ENCODE measurements at places on chromosomes 12 and 14. TPM values are rescaled to one million over a fixed set of nuclear protein-coding genes. Genes with fewer than 3 reads are reported as not detected.

Gene OLR1
- not detected for total RNA-seq

Gene CACNA2D4
- total RNA-seq = 0.65 TPM

Gene KRT86
- total RNA-seq = not detected

Gene GPRC5A
- 5.0 TPM for total RNA-seq

Gene SERPINA5
- 0.19 TPM for total RNA-seq

Gene KRT78
- total RNA-seq = not detected

Gene PIWIL1
- total RNA-seq = not detected

Gene HCAR3
- not detected for total RNA-seq

Gene SDS
- not detected for total RNA-seq

Gene ANKRD33
- 0.29 TPM for total RNA-seq

Gene DEPDC4
- 1.7 TPM for total RNA-seq

Measured in vein endothelial cell (primary cell).